ENCODE measurements at places on chromosomes 1 and 21. TPM values are rescaled to one million over a fixed set of nuclear protein-coding genes. Genes with fewer than 3 reads are reported as not detected.

Gene TEX38
- total RNA-seq: not detected

DNA sequence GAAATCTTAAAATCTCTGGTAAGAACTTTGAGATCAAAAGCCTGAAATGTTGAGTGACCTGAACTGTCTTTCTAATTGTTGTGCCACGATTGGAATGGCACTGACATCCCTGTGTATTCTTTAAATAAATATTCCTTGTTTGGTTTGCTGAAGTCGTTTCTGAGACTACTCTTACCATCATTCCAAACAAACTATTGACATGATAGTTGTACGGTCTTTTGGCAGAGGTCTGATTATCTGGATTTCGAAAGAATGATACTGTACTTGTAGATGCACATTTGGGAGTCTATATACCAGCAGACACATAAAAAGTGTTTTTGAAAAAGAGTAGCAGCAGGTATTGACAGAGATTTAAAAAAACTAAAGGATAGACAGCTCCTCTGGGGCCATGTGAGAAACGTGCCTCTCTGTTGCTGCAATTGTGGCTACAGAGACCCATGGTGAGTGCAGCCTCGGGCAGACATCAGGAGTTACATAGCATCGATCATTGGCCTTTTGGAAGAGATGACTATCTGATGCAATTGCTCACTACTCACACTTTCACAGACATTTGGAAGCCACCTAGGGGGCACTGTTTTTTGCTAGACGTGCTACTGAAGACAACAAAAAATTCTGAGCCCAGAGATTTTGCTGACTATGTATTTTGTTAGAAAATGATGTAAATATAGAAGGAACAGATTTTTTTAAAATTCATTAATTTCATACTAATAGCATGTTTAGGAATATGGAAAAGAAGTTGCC is 464.5 kb downstream of the KCNT2 start:
- DNase-seq: no peak
- H3K4me3 ChIP-seq: no peak overlapping the region
- no peaks in the 10 kb centered on the region for H3K4me1 ChIP-seq
- no peak overlapping the region for H3K27ac ChIP-seq

Gene OR2L2
- total RNA-seq: not detected

Gene CIART
- total RNA-seq: 26.0 TPM

All from esophagus muscularis mucosa (tissue), 4 donors.